ENCODE measurements at places on chromosomes 1 and 21.

DNA sequence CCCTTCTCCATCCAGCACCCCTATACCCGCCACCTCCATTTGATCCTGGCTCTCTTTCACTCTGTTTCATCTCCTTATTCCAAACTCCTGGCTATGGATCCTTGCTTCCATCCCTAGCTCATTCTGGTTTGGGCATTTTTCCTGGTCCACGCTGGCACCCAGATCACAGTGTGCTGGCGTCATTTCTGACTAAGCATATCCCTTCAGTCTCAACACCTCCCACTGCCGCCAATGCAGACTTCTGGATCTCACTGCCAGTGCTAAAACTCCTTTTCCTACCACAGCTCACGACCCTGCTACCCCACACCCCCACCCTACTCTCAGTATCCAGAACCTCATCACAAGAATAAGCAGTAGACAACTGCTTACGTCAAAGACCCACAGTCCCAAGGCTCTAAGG lies 16.3 kb downstream of the SEC16B start:
- no peak for DNase-seq

GRCh38 chr1:46041551-46041950 lies 90.9 kb downstream of the PIK3R3 start:
- no peak for DNase-seq

- no peak for DNase-seq
Measured at GRCh38 chr1:204191456-204191855, 4.8 kb downstream of the KISS1 start.

GRCh38 chr1:41386196-41386663 lies 25.0 kb downstream of the FOXO6 start:
- no peak for DNase-seq

- peak; percentile 77 for DNase-seq
Measured at GRCh38 chr1:15046487-15047165, 106.9 kb upstream of the TMEM51 start.

DNA sequence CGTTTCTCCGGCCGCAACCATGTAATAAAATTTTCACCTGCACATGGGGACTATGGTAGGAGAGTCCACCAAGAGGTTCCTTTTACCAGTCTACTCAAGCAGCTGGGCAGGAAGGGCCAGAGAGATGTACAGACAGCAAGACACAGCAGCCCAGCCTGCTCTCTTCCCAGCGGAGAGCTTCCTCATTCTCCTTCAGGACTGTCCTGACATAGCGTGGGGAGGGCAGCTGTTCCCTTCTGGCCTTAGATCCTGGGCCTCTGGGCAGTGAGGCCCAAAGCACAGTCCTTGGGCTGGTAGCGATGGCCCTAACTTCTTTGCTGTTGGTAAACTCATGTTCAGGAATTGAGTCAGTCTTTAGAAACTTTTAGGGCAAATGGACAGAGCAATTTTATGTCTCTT lies 89.1 kb downstream of the BCAR3 start:
- DNase-seq = no peak

DNA sequence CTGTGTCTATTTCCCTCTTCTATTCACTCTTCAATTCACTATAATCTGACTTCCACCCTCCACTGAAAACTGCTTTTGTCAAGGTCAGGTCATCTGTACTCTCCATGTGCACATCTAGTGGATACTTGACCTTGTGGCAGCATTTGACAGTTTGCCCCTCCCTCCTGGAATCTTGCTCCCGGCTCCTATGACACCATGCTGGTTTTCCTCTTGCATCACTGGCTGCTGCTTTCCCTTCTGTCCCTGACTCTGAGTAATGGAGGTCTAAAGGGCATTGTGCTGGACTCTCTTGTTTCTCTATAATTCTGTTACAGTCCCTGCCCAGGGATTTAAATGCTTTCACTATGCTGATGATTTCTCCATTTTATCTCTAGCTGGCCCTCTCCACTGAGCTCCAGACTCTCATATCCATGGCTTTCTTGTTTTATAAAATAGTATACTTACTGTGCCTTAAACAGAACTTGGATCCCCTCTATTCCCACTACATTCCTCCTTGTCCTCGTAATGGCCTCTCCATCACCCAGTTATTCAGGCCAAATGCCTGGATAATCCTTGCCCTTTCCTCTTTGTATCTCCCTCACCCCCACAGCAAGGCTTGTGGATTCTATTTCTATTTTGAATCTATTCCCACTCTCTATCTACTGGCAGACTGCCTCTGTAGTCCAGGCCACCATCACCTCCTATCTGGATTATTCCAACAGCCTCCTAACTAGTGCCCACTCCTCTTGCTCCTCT lies 36.8 kb upstream of the PODN start:
- DNase-seq = no peak

- no peak for DNase-seq
Measured at GRCh38 chr1:15636436-15636835, 19.2 kb downstream of the DDI2 start.
